Ascending aorta (tissue), 2 donors: ENCODE measurements at places on chromosomes 7 and 10. TPM values are rescaled to one million over a fixed set of nuclear protein-coding genes. Genes with fewer than 3 reads are reported as not detected.

Gene GIMAP6
- 37.6 TPM for total RNA-seq

Gene ZNF138
- total RNA-seq: 2.0 TPM

Gene CCT6A
- total RNA-seq: 86.2 TPM

Gene DLG5
- 32.9 TPM for total RNA-seq

Gene NPSR1
- total RNA-seq: not detected

Gene CRCP
- total RNA-seq: 129 TPM

Gene DPP6
- total RNA-seq: not detected

Gene ADAMTS14
- total RNA-seq: 0.32 TPM

DNA sequence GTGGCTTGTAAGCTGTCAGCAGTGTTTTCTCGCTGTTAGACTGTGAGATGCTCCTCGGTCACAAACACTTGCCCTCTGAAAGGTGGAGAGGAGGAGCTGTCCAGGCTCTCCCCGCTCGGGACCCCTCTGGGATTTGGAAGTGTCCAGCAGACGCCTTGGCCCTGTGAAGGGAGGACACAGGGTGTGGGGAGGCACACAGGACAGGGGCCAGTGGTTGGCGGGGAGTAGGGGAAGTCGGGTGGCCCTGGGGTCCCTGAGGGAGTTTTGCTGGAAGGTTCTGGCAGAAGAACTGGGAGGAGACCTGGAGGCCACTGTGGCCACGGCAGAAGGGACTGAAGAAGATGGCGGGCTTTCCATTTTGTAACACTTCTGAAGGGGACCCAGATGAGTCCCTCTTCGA is 47.2 kb upstream of the DPYSL4 start:
- DNase-seq: no peak

DNA sequence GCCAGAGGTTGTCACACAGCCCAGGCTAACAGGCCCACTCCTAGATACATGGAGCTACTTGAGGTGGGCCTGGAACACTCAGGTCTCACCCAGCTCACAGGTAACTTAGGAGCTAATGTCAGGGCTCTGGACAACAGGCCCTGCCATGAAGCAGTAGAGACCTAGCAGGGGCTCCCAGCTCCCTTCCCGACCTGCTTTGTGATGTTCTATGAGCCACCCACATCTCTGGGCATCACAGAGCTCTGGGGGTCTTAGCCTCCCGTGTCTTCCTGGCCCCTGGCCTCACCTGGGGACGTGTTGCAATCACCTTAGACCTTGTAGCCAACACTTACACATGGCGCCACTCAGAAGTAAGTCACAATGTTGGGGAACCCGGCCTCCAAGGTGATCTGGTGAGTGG is 12.4 kb downstream of the WDFY4 start:
- DNase-seq: no peak

DNA sequence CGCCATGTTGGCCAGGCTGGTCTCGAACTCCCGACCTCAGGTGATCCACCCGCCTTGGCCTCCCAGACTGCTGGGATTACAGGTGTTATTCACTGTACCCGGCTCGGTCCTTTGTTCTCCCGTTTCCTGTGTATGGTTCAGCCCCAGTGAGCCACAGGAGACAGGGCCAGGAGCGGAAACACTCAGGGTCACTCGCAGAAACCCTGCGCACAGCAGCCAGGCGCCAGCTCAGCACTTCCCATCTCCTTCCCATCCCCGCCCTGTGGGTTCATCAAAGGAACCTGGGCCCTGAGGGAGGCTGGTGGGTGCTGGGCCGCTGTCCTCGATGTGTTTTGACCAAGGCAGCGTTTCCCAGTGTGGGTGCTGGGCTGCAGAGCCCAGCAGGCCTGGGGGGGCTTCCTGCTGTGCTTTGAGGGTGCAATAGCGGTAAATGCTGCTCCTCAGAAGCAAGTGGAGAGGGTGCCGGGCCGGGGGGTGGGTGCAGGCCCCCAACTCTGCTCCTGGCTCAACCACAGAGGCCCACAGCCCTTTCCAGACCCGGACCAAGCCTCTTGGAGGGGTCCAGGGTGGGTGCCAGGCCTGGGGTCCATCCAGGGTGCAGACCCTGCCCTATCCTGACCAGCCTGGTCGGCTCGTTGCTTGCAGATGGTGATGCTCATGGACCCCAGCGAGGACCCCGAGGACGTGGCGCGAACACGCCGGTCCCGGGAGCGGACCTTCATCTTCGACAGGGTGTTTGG is 15.3 kb upstream of the CHST12 start:
- DNase-seq: no peak

- no peak for DNase-seq
Measured at GRCh38 chr7:151058781-151059366, 515 bp upstream of the SLC4A2 start.

- no peak for DNase-seq
Measured at GRCh38 chr7:95106401-95106800, 199.0 kb downstream of the PPP1R9A start.

GRCh38 chr7:147245274-147245673 is 1128.7 kb downstream of the CNTNAP2 start:
- DNase-seq: no peak

GRCh38 chr7:44180631-44181030 is 8.6 kb downstream of the GCK start:
- DNase-seq: no peak

- DNase-seq: no peak
Measured at GRCh38 chr10:69715899-69716606, 85.7 kb upstream of the COL13A1 start.

GRCh38 chr10:35379226-35380137 is 43.2 kb downstream of the CCNY start:
- no peak for DNase-seq

DNA sequence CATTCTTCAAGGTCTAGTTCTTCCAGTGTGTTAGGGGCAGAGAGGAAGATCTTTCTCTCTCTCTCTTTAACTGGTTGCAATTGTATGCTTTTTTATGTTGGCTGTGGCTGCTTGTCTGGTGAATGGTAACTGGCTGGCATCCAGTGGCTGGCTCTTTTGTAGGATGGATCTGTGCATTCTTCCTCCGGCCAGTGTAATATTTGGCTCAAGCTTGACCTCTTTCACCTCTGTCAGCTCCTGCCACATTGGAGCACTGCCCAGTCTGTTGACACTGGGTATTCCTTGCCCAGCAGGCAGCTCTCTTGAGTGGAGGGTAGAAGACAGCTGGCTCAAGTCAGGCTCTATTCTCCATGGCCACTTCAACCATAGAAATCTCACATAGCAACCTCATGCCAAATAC is 528.3 kb downstream of the PHTF2 start:
- DNase-seq: no peak

DNA sequence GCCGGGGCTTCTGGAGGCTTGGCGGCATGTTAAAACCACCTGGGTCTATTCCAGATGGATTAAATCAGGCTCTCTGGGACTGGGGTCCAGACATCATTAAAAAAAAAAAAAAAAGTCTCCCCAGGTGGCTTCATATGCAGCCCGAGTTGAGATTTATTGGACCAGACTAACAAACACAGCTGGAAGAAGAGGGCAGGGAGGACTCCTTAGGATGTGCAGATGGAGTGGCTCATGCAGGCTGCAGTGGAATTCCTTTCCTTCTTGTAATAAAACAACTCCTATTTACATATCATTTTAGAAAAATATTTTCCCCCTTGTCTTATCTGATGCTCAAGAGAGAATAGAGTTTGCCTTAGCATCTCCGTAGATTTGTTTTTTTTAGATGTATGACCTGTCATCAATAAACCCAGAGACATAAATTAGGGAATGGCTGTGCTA is 238.1 kb downstream of the CAMK1D start:
- no peak for DNase-seq

GRCh38 chr10:88899886-88900285 is 19.8 kb downstream of the STAMBPL1 start:
- DNase-seq: no peak

- DNase-seq: no peak
Measured at GRCh38 chr7:36044101-36044892, 108.8 kb upstream of the EEPD1 start.

GRCh38 chr10:19874791-19875190 is 58.6 kb downstream of the PLXDC2 start:
- no peak for DNase-seq

DNA sequence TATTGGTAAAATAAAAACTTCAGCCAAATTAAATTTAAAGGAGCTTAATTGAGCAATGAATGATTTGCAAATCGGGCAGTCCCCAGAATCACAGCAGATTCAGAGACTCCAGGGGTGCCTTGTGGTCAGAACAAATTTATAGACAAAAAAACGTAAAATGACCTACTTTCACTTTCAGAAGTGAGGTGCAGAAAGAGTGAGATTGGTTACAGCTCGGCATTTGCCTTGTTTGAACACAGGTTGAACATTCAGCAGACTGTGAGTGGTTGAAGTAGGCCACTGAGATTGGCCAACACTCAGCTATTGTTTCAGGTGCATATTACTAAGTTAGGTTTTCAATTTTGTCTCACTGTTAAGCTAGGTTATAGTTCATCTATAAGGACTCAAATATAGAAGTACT is 153.4 kb downstream of the BICC1 start:
- DNase-seq: no peak

GRCh38 chr7:13312307-13312706 is 624.9 kb downstream of the ARL4A start:
- no peak for DNase-seq

- no peak for DNase-seq
Measured at GRCh38 chr10:68878496-68878895, 22.6 kb upstream of the DDX50 start.

DNA sequence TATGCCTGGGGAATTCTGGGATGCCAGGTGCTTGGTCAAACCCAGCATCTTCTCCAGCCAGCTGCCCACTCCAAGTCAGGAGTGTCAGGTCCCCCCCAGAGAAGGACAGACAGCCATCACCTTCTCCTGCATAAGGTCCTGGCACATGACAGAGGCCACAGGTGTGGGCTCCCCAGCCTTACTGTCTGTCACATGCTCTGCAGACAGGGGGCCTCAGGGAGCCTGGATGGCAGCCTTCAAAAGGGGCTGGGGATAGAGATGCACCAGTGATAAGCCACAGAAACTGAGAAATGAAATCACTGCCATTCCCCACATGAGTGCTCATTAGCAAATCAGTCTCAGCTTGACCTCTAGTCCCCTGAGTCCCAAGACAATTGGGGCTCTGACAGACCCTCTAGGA is 72.9 kb downstream of the PLXNA4 start:
- no peak for DNase-seq

GRCh38 chr10:108052981-108053380 is 888.5 kb upstream of the SORCS1 start:
- DNase-seq: no peak

- peak; percentile 83 for DNase-seq
Measured at GRCh38 chr7:74256491-74257408, 2.6 kb upstream of the RFC2 start.

DNA sequence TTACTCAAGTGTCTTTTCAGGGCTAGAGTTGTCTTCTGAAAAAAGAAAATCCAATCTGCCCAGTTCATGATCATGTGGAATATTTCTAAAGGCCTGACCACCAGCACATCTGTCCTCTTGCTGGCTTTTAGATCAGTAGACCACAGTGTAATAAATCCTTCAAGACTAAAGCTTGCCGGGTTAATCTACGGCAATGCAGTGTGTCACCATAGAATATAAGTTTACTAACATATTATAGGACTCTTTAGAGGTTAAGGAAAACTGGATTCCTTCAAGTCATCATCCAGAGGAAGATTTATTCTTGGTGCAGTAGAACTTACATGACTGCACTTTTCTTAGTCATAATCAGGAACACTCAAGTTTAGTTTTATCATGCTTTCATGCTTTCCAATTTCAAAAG is 349.5 kb downstream of the SEMA3D start:
- DNase-seq: no peak

- no peak for DNase-seq
Measured at GRCh38 chr10:43867667-43868565, 219.2 kb upstream of the ZNF32 start.

- no peak for DNase-seq
Measured at GRCh38 chr10:80144067-80144695, 11.7 kb downstream of the PLAC9 start.

DNA sequence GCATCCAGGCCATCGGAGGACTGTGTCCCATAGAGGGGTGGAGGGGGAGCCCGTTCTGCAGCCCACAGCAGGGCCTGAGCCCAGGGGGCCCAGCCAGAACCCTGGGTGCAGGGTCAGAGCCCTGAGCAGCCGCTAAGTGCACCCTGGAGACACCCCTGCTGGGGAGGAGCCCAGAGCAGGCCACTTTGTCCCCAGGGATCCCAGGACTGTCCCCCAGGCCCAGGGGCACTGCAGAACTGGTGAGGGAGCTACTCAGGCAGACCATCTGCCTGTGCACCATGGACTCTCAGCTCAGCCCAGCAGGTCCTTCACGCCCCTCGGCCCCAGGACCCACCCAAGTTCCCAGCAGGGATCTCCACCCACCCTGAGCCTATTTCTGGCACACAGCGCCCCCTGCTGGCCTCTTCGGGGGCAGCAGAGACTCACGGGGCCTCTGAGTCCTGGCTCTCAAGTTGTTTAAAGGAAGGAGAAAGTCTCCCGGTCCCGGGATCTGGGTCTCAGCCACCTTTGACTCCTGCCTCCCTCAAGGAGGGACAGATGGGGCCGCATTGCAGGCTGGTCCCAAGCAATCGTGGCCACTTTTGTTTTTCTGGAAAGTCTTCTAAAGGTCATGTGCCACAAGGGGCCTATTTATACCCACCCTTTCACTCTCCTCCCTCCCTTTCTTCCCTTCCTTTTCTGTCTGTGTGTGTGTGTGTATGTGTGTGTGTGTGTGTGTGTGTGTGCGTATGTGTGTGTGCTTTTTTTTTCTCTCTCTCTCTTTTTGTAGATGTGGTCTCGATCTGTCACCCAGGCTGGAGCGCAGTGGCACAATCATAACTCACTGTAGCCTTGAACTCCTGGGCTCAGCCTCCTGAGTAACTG is 90.3 kb downstream of the MYL10 start:
- no peak for DNase-seq

GRCh38 chr10:35208949-35209613 is 82.4 kb downstream of the CREM start:
- DNase-seq: no peak
